ENCODE measurements at places on chromosomes 7 and 10. TPM values are rescaled to one million over a fixed set of nuclear protein-coding genes. Genes with fewer than 3 reads are reported as not detected.

The ERVW-1 gene
- total RNA-seq = not detected

The OR2A7 gene
- total RNA-seq = 12.1 TPM

The CPA1 gene
- total RNA-seq = 0.30 TPM

The OR2A1 gene
- total RNA-seq = 0.15 TPM

The AGMO gene
- not detected for total RNA-seq

DNA sequence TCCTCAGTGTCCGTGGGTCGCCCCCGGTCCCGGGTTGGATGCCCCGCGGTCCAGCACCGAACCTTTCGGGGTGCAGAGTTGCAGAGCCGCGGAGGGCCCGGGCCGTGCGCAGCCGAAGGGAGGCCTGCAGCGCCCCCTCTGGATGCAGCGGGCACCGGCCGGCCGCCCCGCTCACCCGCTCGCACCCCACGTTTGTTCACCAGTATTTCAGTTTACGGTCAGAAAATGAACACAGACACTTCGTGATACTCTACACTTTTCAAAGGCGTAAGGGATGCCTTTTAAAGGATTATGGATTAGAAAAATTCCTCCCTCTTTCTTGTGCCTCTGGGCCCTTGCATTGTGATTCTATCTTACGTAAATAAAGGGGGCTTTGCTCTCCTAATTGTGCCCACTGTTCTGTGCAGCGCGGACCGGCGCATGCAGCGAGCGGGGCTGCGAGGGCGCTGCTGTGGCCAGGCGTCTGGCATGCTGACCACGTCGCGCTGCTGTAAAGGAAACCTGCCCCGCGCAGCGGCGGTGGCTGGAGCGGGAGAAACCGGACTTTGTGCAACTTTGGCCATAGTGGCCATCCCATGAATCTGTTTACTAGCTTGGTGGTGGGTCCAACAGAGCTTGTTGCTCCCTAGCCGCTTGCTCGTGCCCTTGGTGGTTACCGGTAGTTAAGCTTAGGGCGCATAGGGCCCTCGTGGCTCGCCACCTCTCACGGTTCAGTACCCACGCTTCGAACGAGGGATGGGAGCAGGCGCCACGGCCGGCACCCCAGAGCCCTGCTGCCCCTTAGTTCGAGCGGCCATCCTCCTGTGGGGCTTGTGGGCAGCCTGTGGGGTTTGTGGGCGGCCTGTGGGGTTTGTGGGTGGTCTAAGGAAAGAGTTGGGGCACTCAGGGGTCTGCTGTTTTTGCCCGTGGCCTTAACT lies 739 bp upstream of the MEST start:
- peak; percentile 52 for DNase-seq
- H3K4me3 ChIP-seq = peak overlapping the region; percentile 48
- peaks cover 9% of the 10 kb centered on the region for H3K27me3 ChIP-seq
- peak overlapping the region; percentile 31 for H3K27ac ChIP-seq
- H3K4me1 ChIP-seq = peaks cover 24% of the 10 kb centered on the region

DNA sequence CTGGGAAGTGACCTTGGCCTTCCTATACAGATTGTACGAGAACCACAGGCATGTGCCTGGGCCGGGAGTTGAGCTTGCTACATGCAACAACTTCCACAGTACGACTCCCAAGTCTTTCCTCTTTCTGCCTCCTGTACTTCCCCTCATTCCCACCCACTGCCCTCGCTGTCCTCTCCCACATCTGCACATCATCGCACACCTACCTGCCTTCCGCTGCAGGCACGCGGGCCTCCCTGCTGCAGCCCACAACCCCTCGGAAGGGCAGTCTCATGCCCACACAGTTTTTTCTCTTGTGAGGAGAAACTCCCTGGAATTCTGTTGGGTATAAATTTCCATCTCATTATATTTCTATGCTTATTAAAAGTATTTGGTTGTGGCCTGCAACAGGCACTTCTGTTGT lies 117.2 kb downstream of the ACTR3B start:
- no peak overlapping the region for H3K4me3 ChIP-seq
- no peaks in the 10 kb centered on the region for H3K36me3 ChIP-seq
- DNase-seq = no peak
- H3K27me3 ChIP-seq = no peaks in the 10 kb centered on the region

DNA sequence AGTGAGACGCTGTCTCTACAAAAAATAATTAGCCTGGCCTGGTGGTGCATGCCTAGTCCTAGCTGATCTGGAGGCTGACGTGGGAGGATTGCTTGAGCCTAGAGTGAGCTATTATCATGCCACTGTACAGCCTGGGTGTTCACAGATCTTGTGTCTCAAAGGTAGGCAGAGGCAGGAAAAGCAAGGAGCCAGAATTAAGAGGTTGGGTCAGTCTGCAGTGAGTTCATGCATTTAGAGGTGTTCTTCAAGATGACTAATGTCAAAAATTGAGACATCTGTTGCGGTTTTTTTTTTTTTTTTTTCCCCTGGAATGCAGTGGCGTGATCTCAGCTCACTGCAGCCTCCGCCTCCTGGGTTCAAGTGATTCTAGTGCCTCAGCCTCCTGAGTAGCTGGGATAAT lies 5.4 kb downstream of the PPIA start:
- H3K4me3 ChIP-seq = no peak overlapping the region
- no peak for DNase-seq
- peaks cover 68% of the 10 kb centered on the region for H3K36me3 ChIP-seq
- H3K4me1 ChIP-seq = peaks cover 26% of the 10 kb centered on the region
- no peak overlapping the region for H3K27ac ChIP-seq
- no peaks in the 10 kb centered on the region for H3K27me3 ChIP-seq
